ENCODE measurements at places on chromosomes 6 and 20.

GRCh38 chr6:152154559-152155356, 347.3 kb downstream of the ESR1 start:
- DNase-seq: no peak

GRCh38 chr6:25472306-25472705, 179.7 kb upstream of the SCGN start:
- DNase-seq: no peak

GRCh38 chr6:133956416-133957049, 3.5 kb downstream of the TBPL1 start:
- DNase-seq: no peak

GRCh38 chr20:10557685-10558084, 116.1 kb downstream of the JAG1 start:
- no peak for DNase-seq

- DNase-seq: no peak
Observed at GRCh38 chr6:149642829-149643580, 5.5 kb downstream of the KATNA1 start.

- no peak for DNase-seq
Observed at GRCh38 chr20:5091902-5092301, 27.9 kb downstream of the PCNA start.

- no peak for DNase-seq
Observed at GRCh38 chr20:13396022-13396421, 174.9 kb downstream of the ISM1 start.

GRCh38 chr20:55253781-55254180, 751.5 kb downstream of the CBLN4 start:
- no peak for DNase-seq

GRCh38 chr6:1890987-1891386, 281.3 kb downstream of the FOXC1 start:
- DNase-seq: no peak

DNA sequence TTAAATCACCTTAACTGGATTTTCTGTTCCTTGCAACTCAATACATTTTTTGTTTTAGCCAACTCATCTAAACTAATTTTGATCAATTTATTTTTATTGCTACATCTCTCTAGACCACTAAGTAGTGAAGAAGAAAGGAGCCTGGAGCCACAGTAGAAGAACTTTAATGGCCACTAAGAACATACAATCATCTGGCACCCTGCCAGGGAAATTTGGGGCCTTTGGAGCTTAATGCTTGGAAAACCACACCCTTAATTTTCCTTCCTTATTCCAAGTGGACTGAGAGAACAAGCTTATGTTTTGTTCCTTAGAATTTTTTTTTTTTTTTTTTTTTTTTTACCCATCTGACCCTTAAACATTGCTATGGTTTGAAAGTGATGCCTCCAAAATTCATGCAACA, 12.0 kb upstream of the GMDS start:
- DNase-seq: no peak

GRCh38 chr6:4369616-4370015, 234.2 kb upstream of the ECI2 start:
- no peak for DNase-seq

GRCh38 chr6:25041485-25042035, 105.8 kb upstream of the RIPOR2 start:
- no peak for DNase-seq

- DNase-seq: no peak
Observed at GRCh38 chr20:24805456-24806238, 143.4 kb upstream of the CST7 start.

DNA sequence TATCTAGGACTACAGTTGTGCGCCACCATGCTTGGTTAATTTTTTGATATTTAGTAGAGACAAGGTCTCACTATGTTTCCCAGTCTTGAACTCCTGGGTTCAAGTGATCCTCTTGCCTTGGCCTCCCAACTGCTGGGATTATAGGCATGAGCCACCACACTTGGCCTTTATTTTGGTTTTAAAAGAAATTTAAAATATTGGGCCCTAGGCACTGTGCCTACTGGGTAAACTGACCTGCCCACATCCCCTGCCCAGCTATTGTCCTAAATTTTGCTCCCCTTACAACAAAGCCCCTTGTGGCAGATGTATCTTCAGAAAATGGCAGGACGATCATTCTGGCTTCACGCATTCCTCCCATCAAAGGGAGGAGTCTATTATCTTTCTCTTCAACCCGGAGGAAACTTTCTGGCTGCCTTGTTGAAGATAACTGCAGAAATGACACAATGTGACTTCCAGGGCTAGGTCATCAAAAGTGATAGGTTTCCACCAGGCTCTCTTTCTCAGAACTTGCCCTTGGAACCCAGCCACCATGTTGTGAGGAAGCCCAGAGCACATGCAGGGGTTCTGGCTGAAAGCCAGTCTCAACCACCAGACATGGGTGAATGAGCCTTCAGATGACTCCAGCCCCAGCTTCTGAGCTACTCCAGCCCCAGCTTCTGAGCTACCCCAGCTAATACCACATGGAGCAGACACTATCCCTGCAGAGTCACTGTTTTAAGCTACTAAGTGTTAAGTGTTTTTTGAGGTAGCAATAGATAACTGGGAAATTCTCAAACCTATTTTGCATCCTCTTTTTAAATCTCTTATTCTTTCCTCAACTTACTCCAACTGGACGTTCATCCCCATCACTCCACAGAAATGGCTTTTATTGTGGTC, 4.6 kb upstream of the GUCA1B start:
- DNase-seq: no peak

- no peak for DNase-seq
Observed at GRCh38 chr6:128150376-128150775, 249.5 kb upstream of the THEMIS start.

DNA sequence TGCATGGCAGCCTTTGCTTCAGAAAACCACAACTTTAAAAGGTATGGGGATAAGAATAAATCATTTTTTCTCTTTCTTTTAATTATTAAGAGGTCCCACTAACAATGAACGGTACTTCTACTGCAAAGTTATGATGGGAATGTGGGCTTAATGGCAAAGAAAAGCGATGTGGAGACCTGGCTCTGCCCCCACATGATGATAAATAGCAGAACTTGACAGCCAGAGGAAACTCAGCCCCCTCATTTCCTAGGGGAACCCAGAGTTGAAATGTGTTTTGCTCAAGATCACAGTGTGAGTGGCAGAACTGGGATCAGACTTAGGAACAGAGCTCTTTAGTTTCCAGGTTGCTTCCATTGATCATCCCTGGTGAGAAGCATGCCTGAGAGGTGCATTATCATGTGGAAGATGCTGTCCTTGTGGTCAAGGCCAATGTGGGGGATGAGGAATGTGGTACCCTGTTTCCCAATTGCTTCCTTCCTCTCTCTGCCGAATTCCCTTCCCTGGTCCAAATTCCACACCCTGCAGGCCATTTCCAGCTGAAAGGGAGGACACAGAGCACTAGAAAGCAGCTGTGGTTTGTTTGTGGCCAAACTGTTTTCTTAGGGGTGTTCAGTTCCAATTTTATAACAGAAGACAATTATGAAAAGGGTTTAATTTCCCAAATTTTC, 66.0 kb downstream of the BACH2 start:
- DNase-seq: no peak

DNA sequence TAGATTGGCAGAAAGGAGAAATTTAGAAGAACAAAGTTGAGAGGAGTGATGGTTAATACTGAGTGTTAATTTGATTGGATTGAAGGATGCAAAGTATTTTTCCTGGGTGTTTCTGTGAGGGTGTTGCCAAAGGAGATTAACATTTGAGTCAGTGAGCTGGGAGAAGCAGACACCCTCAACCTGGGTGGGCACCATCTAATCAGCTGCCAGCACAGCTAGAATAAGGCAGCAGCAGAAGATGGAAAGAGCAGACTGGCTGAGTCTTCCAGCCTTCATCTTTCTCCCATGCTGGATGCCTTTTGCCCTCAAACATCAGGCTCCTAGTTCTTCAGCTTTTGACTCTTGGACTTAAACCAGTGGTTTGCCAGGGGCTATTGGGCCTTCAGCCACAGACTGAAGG, 437.7 kb upstream of the AGPAT4 start:
- no peak for DNase-seq

- peak; percentile 55 for DNase-seq
Observed at GRCh38 chr6:111846492-111847409, 26.5 kb downstream of the FYN start.

DNA sequence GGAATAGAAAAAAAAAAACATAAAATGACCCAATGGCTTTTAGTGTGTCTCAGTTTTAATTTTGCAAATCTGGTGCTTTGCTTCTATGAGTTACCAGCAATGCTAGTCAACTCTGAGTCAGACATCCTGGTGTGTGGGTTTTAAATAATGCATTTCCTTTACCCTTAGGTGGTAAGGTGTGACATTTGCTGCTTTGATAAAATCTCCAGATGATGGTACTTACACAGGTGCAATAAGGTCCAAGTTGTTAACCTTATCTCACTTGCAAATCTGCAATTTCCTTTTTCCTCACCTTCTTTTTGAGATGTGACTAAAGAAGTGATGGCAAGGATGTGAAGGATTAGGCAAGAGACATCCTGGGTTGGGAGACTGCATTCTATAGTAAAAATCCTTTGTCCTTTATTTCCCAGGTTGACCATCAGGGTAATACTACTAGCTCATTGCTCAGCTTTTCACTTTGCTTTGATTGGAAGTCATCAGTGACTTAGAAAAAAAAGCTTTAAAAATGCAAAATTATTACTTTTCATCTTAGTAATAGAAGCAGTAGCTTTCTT, 818.5 kb upstream of the FLRT3 start:
- no peak for DNase-seq

- DNase-seq: no peak
Observed at GRCh38 chr20:7585126-7585679, 355.1 kb downstream of the HAO1 start.

DNA sequence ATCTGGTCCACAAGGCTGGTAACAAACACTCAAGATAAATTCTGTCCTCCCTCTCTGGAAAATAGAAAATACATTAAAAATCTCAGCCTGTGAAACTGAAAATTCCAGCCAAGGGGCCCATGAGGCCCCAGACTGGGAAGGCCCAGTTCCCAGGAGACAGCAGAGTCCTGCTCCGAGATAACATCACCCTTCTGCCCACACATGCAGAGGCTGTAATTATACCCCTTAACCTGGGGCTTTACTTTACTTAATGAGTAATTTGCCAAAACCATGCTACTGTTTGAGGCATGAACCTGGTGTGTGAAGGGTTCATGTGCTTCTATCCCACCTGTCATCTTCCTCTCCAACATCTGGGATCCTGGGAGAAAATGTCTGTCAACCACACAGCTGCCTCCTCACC, 398.9 kb upstream of the SULF2 start:
- no peak for DNase-seq

- DNase-seq: no peak
Observed at GRCh38 chr20:19932170-19932667, 84.9 kb upstream of the NAA20 start.

- DNase-seq: peak; percentile 69
Observed at GRCh38 chr6:118776607-118777549, 117.1 kb upstream of the ASF1A start.

- DNase-seq: no peak
Observed at GRCh38 chr20:6841128-6841527, 73.6 kb downstream of the BMP2 start.

DNA sequence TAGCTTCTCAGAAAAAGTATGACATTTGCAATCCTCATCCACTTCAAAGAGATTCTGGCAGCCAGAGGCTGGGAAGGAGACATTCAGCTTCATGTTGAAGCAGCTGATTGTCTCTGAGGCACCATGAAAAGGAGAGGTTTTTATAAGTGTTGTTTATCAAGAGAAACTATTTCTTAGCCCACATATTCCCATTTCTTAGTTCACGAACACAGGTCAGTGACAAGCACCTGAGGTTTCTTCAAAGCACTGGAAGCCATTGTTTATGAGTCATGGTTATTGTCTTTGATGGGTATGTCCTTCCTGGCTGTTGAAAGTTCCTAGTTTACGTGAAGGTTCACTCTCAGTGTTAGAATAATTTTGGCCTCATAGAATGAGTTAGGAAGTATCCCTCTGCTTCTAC, 3.0 kb upstream of the DDX43 start:
- no peak for DNase-seq

GRCh38 chr6:27144740-27145079, 102.8 kb upstream of the PRSS16 start:
- DNase-seq: no peak

GRCh38 chr20:47878601-47879027, 93.3 kb upstream of the SULF2 start:
- no peak for DNase-seq

- DNase-seq: no peak
Observed at GRCh38 chr6:133549371-133549801, 308.2 kb downstream of the EYA4 start.

- no peak for DNase-seq
Observed at GRCh38 chr20:35339007-35339406, 46.8 kb upstream of the FAM83C start.

DNA sequence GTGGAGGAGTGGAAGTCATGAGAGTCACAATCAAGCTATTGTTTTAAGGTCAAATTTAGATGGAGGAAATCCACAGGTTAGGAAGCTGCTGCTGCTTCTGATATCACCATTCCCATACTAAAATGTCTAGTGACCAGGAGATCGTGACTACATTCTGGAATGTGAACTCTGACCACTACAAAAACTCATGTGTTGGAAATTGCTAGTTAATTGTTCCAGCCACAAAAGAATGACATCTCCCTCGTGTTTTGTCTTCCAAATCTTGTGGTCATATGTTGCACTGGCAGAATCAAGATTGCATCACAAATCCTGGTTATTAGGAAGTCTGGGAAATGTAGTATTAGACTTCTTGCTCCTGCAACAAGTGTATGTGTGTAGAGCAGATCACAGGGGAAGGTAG, 441.9 kb downstream of the CD109 start:
- no peak for DNase-seq

DNA sequence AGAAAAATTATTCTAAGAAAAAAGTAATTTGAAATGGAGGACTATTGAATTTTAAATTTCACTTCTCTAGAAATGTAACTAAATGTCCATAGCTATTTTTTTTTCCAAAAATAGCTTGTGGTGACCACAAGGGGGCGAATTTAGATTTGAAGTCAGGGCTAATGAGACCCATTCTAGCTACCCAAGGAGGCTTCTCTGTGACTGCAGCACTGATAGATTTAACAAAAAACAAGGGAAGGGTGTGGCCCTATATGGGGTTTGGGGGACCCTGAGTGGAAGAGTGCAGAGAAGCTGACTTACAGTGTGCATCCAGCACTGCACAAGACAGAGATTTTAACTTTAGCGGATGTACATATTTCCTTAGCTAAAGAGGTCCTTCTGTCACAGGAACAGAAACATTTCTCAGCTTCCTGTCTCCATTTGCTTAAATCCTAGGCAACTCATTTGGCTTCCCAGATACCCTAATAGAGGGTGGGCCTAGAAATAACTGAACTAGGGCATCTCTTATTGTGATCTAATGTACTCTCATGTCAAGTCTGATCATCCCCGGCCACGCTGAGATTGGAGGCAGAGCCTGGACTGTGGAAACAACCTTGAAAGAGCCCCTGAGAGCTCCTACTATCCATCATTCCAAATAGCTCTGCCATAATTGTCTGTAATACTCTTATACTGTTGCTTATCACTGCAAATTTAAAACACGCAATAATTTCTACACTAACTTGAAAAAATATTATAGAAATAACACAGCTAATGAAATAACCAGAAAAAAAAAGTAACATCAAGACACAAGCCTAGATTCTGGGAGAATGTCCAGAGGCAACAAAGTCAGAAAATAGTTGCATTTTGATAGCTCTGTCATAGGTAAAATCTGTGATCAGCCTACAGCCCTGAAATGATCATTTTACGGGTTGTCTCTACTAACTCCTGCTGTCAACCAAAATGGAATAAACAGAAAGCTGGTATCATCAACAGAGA, 93.6 kb downstream of the SNAP91 start:
- DNase-seq: no peak
